ENCODE measurements at places on chromosomes 16 and 17.

DNA sequence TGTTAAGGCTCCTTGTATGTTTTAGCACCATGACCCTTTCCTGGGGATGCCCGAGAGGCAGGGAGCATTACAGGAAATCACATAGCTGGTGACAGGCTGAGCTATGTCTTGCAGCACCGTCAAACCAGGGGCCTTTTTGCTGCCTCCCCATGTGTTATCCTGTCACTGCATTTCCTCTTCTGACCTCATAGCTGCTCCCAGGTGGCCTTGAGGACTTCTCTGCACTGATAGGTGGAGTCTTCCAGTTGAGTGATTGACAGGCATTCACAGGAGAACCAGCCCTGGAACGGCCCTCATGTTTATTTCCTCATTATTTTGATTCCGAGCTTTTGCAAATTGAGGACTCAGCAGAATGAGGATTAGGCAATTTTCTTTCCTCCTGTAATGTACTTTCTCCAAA lies 349.6 kb downstream of the HAPSTR1 start:
- no peak for DNase-seq

DNA sequence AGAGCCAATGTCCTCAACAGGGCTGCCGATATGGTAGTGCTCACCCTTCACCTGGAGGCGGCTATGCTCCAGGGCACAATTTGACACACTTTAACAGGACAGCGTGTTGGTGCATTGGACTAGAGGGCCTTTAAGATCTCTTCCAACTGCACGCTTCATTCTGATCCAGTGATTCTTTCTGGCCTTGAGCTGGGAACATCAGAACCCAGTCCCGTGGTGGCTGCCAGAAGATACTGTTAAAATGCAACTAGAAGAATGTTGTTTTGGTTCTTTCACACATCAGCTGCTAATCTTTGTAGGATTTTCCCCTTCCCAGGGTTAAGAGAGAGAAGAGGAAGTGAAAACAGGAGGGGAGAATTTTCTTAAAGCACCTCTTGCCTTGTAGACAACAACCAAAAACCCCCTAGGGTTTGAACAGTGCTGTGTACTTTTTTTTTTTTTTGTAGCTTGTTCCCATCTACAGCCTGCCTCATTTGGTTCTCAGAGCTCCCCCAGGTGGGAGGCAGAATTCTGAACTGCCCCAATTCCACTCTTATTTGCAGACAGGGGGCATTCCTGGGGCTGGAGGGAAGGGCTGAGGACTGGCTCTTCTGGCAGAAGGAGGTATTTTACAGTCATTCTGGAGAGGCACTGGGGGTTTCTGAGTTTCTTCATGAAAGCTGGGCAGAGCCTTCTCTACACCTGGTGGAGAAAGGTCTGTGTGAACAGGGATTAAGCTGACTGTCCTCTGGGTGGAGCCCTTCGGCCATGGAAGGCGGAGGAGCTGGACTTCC lies 32.4 kb downstream of the SMARCE1 start:
- DNase-seq: peak; percentile 49

- no peak for DNase-seq
These were observed 127.0 kb downstream of the RAB11FIP4 start for GRCh38 chr17:31518478-31518877.

GRCh38 chr17:77590951-77591735 lies 367.4 kb upstream of the TNRC6C start:
- DNase-seq: no peak

DNA sequence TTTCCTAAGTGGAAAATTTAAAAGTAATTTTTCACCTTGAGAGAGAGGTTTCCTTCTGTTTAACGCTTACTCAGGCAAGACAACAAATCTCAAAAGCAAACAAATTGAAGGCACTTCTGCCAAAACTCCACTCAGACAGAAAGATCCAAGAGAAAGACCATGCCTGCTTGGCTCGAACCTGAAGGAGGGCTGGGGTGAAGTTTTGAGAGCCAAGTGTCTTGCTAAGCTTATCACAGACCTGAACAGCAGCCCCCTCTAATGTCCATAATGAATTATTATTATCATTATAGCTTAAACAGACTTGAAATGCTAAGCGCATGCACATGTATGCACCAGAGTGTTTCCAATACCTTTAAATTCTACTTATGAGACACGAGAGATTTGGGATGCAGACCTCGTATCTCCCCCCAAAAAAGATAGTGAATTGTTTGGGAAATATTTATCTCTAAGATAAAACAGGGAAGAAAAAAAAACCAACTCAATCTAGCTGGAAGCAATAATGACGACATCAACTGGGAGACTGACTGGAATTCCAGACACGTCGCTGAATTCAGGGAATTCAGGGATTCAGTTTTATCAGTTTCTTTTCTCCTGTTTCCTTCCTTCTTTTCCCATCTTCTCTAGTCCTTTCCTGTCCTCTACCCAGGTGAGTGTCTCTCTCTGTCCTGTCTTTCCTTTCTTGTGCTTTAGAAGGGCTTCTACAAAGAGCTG lies 473.2 kb downstream of the RBFOX1 start:
- DNase-seq: no peak

DNA sequence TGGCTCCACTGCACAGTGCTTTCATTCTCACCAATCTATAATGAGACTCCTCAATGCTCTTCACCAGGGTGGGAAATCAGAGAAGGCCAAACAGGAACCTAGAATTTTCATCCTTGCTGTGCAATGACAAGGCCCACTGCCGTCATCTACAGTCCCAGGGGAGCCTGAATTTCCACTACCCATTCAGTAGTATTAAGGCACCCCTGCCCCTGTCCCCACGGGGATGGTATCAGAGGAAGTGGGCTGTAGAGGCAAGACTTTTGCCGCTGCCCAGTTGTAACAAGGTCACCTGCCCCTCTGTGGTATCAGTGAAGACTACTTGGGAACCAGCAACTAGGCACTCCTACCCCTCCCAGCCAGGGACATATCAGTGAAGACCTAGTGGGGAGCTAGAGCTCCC lies 104.5 kb downstream of the C16orf78 start:
- no peak for DNase-seq

GRCh38 chr16:77788181-77789084 lies at the start of gene VAT1L:
TSS of gene VAT1L (plus strand) at chr16:77788564. CDS start at chr16:77788683, 119 bp downstream.
- DNase-seq: peak; percentile 26

- DNase-seq: no peak
These were observed 360.4 kb downstream of the SEC14L1 start for GRCh38 chr17:77501101-77501566.

GRCh38 chr16:62940569-62940968 lies 904.3 kb upstream of the CDH8 start:
- no peak for DNase-seq

- no peak for DNase-seq
These were observed 172.7 kb downstream of the TANC2 start for GRCh38 chr17:63138713-63139112.

DNA sequence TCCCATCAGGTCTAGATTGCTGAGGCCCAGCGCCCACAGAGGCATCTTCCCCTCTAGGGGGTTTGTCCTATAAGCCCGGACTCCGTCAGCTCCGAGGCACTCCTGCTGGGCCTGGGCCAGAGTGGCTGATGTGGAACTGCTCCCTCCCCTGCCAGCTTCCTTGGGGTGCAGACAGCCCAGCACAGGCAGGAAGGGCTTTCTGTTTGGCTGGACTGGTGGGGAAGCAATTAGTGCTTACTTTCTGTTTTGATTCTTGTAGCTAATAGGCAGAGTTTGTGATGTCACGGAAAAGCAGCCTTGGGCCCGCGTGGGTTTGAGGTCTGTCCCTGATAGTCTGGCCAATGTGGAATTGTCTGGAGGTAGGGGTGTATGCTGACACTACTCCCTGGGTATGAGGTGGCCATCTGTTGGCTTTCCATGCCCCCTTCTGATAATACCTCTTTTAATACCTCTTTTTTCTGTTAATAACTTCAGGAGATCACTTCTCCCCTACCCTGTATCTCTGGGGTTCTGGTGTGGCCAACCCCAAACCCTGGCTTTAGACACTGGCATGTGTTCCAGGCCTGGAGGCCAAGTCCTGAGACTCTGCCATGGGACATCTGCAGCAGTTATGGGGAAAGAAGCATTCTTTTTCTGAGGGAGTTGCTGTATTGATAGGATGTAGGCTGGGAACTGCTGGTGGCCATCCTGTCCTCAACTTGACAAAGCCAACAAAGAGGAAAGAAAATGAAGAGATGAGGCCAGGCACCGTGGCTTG lies 190.9 kb downstream of the RAB11FIP4 start:
- no peak for DNase-seq

GRCh38 chr17:30212750-30213149 lies 22.7 kb downstream of the SLC6A4 start:
- no peak for DNase-seq

GRCh38 chr17:79836972-79837887 lies 2.0 kb downstream of the CBX4 start:
- peak; percentile 63 for DNase-seq

DNA sequence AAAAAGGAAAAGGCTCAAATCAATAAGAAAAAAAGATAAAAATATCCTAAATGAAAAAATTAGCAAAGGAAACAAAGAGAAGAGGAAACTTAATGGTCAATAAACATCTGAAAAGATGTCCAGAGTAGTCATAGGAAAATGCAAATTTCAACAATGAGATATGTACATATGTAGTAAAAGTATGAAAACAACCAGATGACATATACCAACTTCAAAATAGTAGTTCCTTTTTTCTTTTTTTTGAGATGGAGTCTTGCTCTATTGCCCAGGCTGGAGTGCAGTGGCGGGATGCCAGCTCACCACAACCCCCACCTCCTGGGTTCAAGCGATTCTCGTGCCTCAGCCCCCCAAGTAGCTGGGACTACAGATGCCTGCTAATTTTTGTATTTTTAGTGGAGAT lies 21.7 kb upstream of the NFAT5 start:
- no peak for DNase-seq

DNA sequence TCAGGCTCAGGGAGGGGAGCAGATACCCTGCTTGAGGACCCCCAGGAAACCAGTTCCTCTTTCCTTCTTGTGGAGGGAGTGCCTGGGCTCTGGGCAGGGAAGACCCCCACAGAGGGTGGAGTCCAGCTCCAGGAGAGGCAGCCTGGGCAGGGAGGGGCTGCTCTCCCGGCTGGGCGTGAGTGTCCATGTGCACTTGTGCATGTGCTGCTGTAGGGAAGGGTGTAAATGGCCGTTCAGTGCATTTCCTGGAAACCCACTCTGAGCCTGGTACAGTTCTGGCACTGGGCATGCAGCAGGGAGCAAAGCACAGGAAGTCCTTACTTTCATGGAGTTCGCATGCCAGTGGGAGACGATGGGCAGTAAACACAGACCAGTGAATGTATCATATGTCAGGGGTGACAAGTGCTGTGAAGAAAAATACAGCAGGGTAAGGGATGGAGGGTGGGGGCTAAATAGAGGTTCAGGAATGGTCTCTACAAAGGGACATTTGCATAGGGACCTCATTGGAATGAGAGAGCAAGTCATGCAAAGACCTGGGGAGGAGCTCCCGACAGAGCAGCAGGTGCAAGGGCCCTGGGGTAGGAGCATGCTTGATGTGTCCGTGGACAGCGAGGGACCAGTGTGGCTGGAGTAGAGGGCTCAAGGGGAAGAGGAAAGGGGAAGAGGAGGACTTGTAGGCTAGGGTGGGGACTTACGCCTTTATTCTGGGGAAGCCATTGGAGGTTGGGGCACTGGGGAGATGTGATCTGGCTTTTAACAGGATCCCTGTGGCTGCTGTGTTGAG lies 5.5 kb downstream of the STARD3 start:
- DNase-seq: no peak

- DNase-seq: no peak
These were observed 354.0 kb upstream of the EEF2KMT start for GRCh38 chr16:5451641-5452040.

GRCh38 chr17:4156750-4157381 lies 13.9 kb downstream of the CYB5D2 start:
- DNase-seq: no peak

- DNase-seq: no peak
These were observed 33.6 kb downstream of the VPS35L start for GRCh38 chr16:19589106-19589505.

DNA sequence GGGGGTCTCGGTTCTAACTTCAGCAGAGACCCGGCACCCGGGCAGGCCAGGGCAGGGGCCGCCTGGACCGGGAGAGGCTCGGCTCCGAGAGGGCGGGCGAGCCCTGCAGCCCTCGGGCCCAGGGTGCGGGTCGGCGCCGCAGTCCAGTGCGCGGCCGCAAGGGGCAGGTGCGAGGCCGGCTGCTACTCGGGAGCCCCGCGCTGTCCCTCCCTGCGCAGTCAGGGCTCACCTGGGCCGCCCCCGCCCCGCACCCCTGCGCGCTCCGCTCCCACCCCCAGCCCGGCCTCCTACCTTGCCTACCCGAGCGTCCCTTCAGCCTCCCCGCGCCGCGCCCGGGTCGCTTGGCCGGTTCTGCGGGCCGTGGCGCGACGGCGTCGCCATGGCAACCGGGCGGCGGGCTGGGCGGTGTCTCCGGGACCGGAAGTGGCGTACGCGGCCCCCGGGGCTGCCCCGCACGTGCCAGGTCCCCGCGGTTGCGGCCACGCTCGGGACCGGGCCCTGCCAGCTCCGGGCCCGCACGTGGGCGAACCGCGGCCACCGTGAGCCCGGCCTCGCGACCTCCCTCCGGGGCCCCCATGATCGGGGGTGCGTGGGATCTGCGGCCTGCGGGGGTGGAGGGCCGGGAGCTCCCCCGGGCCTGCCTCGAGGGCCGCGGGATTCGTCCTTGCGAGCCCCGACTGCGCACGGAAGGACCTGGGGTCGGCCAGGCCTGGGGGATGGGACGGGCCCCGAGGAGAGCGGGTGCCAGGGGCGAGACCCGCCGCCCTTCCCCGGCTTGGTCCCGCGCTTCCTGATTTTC lies at the start of gene CYB561:
TSS of gene CYB561 (minus strand) at position 353 of the 799 bp plus-strand sequence. CDS start 8,759 bp downstream, outside the sequence.
- peak; percentile 78 for DNase-seq

DNA sequence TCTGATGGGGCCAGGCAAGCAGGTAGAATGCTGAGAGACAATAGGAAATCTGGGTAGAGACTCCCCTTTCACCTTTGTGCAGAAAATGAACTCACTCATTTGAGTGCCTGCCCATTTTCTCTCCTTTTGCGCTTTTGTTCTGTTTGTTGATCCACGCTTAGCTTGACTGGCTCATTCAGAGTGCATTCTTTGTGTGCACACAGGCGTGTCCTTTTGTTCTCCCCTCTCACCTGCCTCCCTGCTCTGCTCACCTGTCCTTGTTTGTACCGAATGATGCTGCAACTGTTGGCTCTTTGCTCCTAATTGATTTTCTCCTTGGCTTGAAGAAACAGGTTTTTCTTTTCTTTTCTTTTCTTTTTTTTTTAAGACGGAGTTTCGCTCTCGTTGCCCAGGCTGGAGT lies 15.8 kb downstream of the PGS1 start:
- DNase-seq: no peak

DNA sequence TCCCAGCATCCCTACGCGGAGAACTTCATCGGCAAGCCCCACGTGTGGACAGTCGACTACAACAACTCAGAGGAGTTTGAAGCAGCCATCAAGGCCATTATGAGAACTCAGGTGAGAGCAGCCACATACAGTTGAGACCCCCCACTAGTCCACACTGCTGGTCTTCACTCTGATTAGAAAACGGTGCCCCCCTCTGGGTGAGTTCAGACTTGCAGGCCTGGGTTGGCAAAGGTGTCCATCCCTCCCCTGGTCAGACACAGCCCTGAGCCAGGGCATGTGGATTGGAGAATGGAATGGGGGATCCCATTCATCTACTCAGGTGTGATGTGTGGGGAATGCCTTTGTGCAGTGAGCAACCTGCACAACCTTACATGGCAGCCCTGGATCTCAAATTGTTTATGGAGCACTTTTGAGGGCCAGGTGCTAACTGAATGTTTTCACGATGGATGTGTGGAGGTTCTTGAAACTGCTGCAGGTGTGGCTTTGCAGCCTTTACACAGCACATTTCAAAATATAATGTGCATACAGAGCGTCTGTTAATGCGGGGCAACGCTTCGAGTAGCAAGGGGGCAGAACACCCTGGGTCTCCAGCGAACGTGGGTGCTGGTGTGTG lies 72.6 kb downstream of the MGAT5B start:
- DNase-seq: no peak

All from H54 (cell line).